ENCODE measurements at places on chromosomes 1 and 21.

DNA sequence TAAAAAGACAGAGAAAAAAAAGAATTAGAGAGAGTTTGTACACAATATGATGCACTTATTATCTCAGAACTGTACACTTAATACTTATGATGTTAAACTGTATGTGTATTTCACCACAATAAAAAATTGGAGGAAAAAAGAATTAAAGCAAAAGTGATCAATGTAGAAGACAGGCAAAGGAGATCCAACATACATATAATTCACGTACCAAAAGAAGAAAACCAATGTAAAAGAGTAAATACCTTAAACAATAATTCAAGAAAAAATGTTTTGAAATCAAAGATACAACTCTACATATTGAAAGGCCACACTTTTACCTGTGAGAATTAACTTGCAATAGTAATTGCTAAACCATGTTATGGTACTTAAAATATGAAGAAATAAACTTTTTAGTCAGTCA, 9.8 kb upstream of the PGLYRP3 start:
- DNase-seq = no peak

- DNase-seq = no peak
These were observed 52.6 kb upstream of the LYST start for GRCh38 chr1:235919127-235919832.

- DNase-seq = no peak
These were observed 7.2 kb downstream of the GALNT2 start for GRCh38 chr1:230074270-230074669.

GRCh38 chr1:100851726-100852125, 42.9 kb downstream of the EXTL2 start:
- DNase-seq = no peak

GRCh38 chr1:76591963-76592362, 275.3 kb upstream of the ST6GALNAC5 start:
- DNase-seq = no peak

DNA sequence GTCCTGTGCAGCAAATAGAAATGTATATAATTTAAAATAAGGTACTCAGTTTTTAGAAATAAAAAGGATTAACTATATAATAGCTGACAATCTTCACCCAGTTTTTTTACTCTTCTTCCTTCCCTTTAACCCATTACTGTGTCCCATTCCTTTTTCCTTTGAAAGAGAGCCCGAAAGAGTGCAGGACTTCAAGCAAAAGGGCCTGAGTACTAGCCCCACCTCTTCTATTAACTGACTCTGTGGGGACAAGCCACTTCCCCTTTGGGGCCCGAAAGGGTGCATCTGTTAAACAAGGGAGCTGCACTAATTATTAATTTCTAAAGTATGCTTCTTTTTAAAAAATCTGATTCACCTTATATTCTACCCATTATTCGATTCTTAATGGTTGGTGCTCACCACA, 3.3 kb downstream of the USP24 start:
- DNase-seq = no peak

GRCh38 chr1:160978510-160978927, 23.9 kb upstream of the ITLN2 start:
- no peak for DNase-seq

GRCh38 chr1:244092293-244092963, 41.3 kb downstream of the ZBTB18 start:
- DNase-seq = no peak

DNA sequence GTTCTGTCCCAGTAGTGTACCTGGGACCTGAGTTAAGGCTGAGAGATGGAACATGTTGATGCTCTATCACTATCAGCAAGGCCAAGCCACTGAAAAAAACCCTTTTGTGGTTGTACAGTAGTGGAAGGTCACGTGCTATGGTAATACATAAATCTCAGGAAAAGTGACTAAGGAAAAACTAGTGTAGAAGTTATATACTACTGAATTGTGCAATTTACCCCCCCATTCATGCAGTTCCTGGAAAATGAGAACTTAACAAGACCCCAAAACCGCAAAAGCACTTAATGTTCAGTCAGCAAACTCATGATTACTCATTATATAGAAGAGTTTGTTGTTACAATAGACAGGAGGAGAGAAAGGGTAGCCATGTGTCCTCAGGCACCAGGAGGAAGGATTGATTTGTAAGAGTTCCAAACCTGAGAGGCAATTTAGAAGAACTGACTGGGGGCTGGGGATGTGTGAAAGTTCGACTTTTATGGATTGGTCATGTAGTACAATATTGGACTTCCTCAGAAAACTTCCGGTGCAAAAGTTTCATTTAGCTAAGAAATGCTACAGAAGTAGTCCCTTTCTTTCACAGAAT, 91.6 kb downstream of the RGL1 start:
- no peak for DNase-seq

DNA sequence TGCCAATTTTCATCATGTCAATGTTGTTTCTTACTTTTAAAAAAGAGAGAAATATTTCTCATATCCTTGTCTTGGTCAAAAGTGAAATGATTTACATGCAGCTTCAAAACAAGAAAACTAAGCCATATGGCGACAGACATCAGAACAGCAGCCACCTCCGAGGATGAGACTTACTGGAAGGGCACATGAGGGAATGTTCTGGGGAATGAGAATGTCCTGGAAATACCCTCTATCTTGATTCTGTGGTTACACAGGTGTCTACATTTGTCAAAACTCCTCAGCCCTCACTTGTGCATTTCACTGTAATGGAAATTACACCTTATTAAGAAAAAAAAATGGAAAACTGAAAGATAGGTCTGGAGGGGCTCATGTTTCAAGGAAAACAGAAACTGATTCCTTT, 14.2 kb upstream of the ECE1 start:
- no peak for DNase-seq

GRCh38 chr1:200179781-200180160, 152.3 kb downstream of the NR5A2 start:
- no peak for DNase-seq

DNA sequence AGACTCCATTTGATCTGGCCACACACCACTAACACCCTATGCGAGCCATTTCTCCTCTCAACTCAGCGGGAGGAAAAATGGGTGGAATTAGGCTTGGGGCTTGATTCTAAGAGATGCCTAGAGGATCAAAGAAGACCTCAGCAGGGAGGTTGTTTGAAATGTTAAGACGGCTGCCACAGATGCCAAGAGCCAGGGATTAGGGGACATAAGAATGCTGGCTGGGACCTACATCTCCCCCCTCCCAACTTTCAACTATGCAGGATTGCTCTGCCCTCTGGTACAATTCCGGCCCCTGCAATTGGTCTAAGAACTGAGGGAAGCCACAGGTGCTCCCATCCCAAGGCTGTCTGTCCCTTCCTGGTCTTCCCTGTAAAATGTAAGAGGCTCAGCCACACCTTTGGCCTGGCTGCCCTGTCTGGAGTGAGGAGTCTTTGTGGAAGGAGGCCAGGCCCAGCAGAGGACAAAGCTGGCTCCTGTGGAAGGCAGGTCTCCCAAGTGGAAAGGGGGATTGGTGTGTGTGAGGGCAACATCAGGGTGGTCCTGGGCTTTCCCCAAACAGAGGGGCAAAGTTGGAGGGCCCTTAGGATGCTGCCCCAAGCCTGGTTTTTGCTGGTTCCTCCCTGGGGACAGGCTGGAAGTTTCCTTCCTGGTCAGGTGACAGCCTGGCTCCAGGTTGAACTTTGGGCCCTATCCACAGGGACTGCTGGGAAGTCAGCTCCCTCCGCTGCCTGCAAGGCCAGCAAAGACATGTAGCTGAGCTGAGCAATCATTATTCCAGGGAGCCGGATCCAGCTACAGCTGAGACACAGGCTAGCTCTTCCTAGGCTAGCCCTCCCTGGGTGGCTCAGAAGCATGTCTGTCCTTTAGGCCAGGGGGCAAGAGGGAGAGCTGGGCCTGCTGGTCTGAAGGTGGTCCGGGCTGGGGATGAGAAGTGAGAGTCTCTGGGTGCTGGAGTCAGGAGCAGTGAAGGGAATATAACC, 34.5 kb upstream of the SYNC start:
- no peak for DNase-seq

GRCh38 chr1:157106813-157107189, 7.2 kb upstream of the ETV3L start:
- no peak for DNase-seq

- peak; percentile 14 for DNase-seq
These were observed 577 bp upstream of the CEP350 start for GRCh38 chr1:179953974-179954492.

DNA sequence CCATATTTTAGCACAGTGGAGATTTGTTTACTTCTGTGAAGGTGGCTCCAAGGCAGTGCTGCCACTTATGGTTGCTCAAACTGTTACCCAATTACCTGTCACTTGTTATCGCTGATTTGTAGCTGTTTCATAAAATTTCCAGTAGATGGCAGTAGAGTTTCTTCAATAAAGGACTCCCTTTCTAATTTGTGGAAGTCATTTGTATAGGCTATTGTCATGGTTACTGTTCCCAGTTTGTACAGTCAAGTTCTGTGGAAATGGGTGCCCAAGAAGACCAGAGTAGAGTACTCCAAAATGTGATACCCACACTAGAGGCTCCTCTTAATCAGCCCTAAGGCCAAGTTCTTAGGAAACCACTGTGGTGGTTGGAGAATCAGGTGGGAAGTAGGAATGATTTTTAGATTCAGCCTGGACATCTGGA, 186.1 kb downstream of the CLEC20A start:
- no peak for DNase-seq

DNA sequence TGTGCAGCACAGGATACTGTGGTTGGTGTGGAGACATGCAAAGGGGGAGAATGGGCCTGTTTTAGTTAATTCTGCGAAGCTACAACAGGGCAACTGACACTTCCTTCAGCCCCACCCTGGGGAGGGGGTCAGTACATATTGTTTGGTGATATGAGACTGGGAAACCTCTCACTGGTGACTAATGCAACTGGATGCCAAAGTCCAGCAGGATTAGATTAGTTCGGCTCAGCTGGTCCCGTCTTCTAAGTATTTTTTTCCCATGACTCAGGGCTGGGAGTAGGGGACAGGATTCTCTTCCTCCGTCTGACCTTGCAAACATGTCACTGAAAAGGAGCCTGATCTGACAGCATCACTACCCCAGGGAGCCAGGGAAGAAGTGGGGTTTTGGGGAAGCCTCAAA, 43.0 kb downstream of the PLXNA2 start:
- DNase-seq = no peak

DNA sequence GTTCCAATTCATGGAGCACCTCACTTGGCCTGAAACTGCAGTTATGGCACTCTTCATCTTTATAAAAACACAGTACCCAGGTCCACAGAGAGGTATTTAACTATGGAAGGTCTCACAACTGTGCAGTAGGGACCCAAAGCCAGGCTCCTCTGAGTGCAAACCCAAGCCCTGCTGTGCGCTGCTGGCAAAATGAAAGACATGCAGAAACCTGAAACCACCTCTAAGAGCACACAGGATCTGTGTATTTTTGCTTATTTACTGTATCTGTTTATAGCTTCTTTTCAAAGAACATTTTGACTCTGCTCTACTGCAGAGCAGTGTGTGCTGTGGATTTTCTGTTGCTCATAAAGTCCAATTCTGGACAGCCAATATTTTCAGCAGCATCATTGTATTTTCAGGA, 166.6 kb downstream of the DSCAM start:
- no peak for DNase-seq

DNA sequence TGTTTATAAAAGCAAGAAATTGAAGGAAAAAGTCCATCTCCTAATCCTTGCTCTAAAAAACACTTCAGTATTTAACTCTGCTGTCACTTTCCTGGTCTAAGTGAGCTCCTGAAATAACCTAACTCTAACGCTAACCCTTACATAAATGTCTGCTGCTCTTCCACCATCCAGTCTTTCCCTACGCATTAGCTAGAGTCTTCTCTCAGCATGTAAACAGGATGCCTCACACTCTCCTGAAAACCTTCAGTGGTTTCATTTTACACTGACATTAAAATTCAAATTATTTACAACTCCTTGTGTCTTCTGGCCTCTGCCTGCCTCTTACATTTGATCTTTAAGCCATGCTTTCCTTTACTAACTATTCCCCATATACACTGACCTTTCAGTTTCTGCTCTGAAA, 697.6 kb upstream of the CXADR start:
- no peak for DNase-seq

DNA sequence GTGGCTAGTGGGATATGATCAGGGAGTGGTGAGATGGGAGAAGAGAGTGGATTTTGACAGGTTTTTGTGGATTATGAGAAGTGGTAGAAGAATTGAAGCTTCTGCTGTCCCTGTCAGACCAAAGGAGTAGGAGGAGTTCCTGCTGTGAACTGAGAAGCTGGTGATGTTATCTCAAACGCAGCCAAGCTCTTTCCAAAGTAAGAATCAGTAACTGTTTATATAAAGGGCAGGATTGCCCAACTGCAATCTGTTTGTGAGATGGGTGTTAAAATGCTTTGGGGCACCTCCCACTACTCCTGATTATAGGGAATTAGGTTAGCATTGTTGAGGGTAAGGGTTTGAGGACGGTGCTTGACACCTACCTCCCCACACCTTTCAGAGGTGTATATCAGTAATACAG, 60.5 kb upstream of the USP25 start:
- DNase-seq = no peak

DNA sequence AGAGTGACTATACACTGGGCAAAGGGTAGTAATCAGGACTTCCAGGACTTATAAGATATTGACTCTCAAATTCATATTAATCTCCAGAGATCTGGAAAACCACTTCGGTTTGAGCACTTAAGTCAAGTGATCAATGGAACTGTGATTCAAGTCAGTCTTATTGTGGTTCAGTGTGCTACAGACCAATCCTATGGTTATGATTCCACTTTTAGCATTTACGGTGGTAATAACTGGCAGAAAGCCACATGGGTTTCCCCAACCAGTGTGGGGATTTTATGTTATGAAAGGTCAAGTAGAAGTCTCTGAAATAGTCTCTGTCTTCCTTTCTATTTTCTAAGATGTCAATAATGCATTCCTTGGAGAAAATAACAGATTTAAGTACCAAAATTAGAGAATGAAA, 151.3 kb upstream of the NEGR1 start:
- no peak for DNase-seq

GRCh38 chr1:2441746-2442145, 29.4 kb upstream of the PEX10 start:
- no peak for DNase-seq

GRCh38 chr21:27036736-27037301, 69.9 kb upstream of the ADAMTS5 start:
- no peak for DNase-seq

DNA sequence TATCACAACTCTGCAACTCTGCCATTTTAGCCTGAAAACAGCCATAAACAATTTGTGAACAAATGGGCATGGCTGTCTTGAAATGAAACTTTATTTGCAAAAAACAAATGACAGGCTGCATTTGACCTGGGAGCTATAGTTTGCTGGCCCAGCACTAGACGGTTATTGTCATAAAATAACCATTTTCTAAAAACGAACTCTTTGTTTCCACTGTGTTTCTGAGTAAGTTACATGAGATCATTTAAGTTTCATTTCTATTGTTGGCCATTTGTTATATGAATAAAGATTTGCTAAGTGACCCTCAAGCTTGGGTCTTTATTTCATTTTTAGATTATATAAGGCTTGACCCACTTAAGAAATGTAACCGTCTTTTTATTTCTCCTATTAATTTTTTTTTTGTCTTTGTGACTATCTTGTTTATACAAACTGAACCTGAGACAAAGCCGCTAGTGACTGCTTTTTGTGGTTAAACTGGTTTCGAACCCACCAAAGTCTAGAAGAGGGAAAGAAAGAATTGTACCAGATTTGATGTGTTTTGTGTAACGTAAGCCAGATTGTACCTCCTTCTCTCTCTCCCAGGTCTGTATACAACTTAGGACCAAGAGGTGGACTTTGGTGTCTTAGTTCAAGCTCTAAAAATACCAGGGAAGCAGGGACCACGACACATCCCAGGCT, 12.9 kb upstream of the KCNJ15 start:
- DNase-seq = no peak
